Stimulated activated naive CD4-positive, alpha-beta T cell treated with Interleukin-2 at 50 U/mL for 16 hours (primary cell): ENCODE measurements at places on chromosomes 13 and 19.

DNA sequence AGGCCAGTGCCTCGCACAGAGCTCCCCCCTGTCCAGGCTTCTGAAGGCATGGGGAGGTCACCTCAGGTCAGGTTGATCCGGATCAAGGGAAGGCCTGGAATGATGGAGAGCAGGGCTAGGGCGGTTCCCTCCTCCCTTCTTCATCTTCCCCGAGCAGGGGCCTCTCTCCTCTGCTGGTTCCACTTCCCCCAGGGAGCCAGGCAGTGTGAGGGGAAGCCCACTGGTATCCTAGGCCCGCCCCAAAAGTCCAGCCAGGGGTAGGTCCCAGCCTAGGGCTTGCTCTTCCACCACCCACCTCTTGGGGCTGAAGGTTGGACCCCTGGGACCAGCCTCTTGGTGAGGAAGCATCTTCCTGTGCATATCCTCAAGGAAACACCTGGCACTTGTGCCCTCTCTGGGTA, 16.4 kb upstream of the PRR19 start:
- no peak for DNase-seq

DNA sequence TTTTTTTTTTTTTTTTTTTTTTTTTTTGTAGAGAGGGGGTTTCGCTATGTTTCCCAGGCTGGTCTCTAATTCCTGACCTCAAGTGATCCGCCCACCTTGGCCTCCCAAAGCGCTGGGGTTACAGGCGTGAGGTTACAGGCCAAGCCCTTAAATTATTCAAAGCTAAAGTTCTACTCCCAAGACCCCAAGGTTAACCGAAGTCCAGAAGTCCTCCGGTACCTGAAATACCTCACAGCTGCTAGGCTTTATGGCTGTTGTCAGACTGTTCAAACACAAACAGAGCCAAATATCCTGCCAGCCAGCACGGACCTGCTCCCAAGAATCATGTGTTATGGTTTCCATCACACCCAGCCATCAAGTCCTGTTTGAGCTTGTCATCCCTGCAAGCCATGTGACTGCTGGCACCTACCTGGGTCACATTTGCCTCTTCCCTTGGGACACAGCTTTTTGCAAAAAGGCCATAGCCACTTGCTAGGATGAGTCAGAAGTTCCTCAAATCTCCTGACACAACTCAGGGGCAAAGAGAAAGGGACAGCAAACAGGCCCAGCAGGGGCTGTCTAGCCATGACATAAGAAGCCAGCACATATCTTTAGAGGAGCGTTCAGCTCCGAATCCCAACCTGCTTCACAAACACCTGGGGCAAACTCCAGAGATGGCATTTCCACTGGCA, 129.9 kb downstream of the FOXO1 start:
- DNase-seq: no peak

DNA sequence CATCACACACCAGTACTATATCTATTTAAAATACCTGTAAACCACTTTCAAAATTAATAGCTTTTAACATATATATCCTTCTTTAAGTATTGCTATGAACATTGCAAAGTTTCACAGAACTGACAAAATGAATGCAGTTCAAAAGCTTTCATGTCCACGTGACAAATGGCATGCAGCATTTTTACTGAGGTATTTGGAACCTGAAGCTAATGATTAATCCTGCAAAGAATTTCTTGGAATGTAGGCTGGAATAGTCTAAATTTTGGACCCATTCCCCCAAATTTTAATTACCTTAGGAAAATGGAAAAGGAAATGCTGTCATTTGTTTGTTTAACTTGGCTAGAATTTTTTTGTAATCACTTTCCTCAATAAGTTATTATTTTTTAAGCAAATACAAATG, 423.8 kb upstream of the GPC6 start:
- no peak for DNase-seq

GRCh38 chr13:25186187-25186586, 14.1 kb upstream of the AMER2 start:
- DNase-seq: no peak

GRCh38 chr13:27979765-27980279, 8.7 kb downstream of the URAD start:
- DNase-seq: no peak

DNA sequence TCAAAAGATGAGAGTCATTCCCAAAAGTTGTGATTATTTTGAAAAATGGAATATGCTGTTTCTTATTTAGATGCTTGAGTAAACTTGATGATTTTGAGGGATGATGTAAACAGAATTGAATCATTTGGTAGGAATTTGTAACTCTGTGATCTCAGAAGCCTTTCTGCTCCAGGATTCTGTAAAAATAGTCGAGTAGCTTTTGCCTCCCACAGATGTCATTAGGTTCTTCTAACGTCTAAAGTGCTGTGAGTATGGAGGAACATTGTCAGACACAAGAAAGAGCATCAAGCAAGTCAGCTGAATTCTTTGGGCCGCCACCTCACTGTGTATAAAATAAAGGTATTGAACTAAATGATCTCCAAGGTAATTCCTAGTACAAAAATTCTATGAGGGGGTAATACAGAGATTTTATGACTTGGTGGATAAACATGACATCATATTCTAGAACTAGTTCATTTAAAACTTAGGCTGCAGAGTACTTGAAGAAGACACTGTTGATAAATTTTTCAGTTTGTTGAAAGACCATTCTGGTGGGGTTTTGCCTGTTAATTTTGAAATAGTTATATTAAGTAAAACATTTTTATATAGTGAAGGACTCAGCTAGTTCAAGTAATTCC, 1.4 kb upstream of the GPR183 start:
- DNase-seq: no peak

DNA sequence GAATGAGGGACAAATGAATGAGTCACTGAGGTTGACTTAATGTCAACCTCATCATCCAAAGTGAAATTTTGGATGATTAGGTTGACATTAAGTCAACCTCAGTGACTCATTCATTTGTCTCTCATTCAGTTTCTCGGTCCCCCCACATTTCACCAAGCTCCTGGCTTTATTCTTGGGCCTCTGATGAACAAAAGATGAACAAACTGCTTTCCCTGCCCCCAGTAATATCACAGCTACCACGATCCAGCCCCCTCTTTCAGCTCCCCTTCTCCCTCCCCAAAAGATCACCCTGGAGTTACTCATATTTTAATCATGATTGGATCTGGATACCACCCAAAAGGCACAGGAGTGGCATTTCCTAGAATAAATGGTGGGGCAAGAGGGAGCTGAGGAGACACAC, 10.8 kb downstream of the CEACAM18 start:
- DNase-seq: no peak

DNA sequence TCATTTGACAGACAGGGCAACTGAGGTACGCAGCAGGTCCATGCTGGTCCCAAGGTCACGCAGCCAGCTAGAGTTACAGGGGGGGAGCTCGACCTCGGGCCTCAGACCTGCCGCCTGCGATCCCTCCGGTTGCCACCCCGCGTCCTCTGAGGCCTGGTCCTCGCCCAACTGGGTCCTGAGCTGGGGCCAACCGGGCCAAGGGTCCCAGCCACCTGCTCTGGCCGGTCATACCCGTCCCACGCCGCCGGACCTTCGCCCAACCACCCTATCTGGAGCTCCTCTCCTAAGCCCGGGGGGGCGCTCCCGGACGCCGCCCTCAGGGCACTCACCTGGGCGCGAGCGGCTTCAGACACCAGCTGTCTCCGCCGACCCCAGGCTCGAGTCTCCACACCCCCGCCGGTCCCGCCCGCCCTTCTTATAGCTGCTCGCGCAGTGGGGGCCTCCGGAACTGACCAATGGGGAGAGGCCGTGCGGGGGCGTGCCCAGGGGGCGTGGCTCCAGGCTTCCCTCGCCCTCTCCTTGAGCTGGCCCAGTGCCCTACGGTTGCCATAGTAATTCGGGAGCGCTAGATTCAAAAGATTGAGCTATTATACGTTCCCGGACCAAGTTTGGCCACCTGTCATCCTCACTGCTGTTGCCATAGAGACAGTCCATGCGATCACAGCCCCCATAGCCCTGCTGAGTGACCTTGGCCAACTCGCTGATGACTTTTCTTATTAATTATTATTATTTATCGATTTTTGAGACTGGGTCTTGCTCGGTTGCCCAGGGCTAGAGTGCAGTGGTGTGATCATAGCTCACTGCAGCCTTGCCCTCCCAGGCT, at the start of gene PLIN5:
Gene PLIN5, minus strand, starts transcription at position 389 of the 823 bp plus-strand sequence. CDS start 1,150 bp downstream, outside the sequence.
- DNase-seq: no peak
